Umbilical cord (tissue), 2 donors: ENCODE measurements at places on chromosomes 16 and 17. TPM values are rescaled to one million over a fixed set of nuclear protein-coding genes. Genes with fewer than 3 reads are reported as not detected.

- no peak for DNase-seq
These were observed 3.5 kb upstream of the TSPOAP1 start for GRCh38 chr17:58331815-58332777.

HSD11B2 gene
- total RNA-seq = 1.4 TPM

CRYBA1 gene
- not detected for total RNA-seq

CFAP52 gene
- not detected for total RNA-seq

GRCh38 chr16:78275420-78275819 is 176.0 kb downstream of the WWOX start:
- DNase-seq = no peak

DNA sequence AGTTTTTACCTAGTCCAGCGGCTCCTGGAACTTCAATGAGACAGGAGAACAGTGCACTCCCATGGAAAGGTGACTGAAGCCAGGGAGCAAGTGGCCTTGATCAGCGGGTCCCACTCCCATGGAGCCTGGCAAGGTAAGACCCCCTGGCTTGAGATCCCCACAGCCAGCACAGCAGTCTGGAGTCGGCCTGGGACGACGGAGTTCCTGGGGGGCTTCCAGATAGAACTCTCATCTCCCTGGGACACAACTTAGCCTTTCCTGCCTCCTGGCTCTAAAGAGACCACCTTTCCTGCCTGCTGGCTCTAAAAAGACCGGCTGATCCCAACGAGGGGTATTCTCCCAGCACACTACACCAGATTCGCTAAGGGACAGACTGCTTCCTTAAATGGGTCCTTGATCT is 1279.0 kb upstream of the GOT2 start:
- DNase-seq = no peak

GRCh38 chr17:43591779-43592562 is 45.8 kb upstream of the ETV4 start:
- DNase-seq = peak; percentile 91

GRCh38 chr16:5918567-5919130 is 821.1 kb upstream of the EEF2KMT start:
- DNase-seq = no peak

DNA sequence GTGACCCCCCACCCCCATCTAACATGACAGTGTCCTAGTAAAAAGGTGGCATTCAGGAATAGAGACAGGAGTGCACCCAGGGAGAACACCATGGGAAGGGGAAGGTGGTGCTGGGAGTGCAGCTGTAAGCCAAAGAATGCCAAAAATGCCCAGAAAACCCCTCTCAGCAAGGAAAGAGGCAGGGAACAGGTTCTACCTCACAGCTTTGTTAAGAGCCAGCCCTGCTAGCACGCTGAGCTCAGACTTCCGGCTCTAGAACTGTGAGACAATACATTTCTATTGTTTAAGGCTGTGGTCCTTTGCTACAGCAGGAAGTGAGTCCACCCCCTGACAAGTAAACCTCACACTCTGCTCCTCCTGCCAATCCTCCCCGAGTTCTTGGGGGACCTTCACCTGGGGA is 302.4 kb upstream of the N4BP1 start:
- DNase-seq = no peak
